ENCODE measurements at places on chromosomes 12 and 14.

DNA sequence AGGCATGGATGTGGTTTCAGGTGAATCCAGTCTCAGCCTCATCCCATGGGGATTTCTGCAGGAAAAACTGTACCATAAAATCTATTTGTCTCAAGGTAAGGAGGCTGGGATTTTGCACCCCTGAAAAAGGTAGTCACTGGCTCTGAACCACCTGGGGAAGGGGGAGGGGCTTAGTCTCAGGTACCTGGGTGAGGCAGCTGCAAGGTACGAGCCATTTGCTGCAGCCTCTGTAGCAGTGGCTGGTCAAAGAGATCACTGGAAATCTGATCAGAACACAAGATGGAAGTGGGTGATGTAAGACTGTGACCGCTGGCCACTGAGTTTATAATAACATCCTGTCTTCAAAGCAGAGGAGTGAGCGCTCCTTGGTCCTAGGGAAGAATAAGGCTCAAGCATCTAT lies 209.9 kb upstream of the NOS1 start:
- no peak for DNase-seq

GRCh38 chr12:122062832-122063693 lies 15.5 kb upstream of the MLXIP start:
- DNase-seq, result peak; percentile 75

DNA sequence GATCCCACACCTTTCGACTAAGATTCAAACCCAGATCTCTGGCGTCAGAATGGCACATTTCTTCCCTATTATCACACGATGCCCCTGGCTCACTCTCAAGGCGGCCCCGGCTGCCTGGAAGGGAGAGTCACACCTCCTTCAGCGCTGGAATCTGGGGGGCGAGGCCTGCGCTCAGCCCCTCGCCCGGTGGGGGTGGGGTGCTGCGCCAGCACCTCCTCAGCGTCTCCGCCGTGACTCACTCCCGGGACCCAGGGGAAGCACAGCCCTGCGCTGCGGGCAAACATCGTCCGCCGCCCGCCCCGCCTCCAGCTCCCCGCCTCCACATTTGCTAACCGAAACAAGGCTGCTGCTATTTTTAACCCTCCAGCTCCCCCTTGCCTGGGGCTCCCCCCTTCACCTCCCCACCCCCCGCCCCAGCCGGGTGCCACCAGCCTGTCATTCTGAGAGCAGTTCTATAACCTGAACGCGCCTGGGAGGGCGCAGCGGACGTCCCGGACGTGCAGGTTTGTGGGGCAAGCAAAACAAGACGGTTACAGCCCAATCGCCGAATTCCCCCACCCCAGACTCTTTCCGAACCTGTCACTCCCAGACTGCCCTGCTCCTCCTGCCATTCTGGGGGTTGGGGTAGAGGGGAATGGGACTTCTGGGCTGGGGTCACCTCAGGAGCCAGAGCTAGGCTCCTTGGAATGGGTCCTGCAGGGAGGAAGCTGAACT lies 6.7 kb downstream of the HDAC7 start:
- DNase-seq, result peak; percentile 85

DNA sequence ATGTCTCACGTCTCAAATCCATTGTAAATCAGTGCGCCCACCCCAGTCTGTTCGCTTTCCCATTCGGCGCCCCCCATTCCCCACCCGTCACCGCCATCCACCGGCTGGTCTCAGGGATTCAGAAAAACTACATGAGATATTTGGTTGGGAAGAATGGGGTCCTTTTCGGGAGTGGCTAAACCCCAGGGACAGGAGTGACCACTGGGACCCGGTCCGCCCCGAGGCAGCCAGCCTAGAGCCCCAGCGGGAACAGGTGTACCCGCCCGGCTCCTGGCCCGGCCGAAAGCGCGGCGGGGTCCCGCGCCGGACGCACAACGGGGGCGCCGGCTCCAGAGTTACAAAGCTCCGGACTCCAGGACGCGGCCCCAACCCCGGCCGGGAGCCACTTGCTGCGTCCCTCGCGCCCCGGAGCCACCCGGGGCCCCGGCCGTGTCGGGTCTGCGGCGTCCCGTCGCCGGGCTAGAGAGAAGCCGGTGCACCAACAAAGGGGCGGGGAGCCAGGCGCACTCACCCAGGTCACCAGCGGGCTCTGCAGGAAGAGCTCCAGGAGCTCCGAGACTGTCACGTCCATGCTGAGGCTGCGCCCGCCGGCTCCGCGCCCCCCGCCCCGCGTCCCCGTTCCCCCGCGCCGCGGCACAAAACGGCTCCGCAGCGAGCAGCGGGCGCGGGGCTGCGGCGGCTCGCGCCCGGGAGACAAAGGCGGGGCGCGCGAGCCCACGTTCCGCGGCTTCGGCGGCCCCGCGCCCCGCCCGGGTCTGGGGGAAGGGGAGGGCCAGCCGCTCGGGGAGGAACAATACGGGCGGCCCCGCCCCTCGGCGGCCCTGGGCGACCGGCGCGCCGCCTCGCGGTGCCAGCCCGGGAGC lies at the start of gene CCDC88C:
CCDC88C (minus strand) TSS at position 701 of the 863 bp plus-strand sequence; CDS start at position 571, 130 bp downstream.
- DNase-seq, result no peak

DNA sequence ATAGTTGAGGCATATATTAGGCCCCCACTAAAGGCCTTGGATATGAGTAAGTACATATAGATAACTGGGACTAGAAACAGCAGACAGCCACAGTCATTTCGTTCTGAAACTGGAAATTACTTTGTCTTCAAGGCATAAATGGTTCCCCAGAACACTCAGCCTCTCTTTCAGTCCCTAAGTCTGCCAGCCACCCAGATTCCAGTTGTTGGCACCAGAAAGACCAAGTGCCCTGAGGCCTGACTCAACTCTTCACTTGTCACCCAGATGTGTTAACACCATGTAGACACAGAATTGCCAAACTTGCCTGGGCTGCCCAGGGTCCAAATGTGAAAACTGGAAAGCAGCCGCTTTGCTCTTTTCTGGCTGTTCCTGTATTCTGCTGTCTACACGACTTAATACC lies 3.0 kb upstream of the LGALS3 start:
- DNase-seq, result no peak

DNA sequence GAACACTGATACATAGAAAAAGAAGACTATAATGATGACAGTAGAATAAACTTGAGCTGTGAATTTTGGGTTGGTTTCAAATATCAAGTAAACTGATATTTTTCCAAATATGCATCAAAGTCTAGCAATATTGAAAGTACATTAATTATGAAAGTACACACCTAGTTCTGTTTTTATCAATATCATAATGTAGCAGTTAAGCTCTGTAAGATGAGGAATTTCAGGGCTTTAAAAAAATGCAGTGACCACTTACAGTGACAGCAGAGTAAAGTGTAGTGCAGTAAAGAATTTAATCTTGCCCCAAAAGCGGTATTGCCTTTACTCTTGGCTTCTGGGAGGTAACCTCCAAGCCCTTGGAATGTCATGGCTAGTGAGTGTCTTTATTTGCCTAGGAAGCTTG lies 102.9 kb upstream of the ABCD2 start:
- no peak for DNase-seq

- DNase-seq, result no peak
These were observed 8.2 kb upstream of the SERPINA11 start for GRCh38 chr14:94460631-94461416.

DNA sequence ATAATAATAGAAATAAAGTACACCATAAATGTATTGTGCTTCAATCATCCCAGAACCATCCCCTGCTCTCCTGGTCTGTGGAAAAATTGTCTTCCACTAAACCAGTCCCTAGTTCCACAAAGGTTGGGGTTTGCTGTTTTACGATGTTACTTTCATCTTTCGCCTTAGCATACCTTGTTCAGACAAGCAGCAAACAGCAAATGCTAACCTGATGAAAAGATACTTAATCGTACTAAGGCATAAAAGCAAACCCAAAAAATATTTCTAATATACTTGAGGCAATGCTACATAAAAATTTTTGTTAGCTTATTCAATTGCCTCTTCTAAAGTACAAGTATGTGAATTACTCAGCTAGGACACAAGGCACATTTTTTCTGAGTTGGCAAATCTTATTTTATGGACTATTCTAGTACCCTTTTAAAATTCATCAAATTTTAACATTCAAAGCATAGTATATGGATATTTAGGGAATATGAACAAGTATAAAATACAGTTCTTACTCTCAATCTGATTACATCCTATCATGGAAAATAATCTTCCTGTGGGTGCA lies 97.1 kb upstream of the PLEKHG7 start:
- no peak for DNase-seq

DNA sequence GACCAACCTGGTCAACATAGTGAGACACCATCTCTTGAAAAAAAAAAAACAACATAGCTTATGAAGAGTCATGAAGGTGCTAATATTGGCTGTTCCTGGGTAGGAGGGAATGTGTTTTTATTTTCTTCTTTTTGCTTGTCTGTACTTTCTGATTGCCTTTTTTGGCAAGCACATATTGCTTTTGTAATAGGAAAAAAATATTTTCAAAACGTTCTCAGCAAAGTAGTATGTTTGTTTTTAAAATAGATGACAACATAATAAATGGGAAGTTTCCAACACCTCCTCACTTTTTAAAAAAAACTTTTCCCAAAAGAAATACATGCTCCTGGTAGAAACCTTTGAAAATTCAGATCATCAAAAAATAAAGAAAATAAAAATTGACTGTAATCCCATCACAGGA lies 20.9 kb downstream of the FOS start:
- no peak for DNase-seq

DNA sequence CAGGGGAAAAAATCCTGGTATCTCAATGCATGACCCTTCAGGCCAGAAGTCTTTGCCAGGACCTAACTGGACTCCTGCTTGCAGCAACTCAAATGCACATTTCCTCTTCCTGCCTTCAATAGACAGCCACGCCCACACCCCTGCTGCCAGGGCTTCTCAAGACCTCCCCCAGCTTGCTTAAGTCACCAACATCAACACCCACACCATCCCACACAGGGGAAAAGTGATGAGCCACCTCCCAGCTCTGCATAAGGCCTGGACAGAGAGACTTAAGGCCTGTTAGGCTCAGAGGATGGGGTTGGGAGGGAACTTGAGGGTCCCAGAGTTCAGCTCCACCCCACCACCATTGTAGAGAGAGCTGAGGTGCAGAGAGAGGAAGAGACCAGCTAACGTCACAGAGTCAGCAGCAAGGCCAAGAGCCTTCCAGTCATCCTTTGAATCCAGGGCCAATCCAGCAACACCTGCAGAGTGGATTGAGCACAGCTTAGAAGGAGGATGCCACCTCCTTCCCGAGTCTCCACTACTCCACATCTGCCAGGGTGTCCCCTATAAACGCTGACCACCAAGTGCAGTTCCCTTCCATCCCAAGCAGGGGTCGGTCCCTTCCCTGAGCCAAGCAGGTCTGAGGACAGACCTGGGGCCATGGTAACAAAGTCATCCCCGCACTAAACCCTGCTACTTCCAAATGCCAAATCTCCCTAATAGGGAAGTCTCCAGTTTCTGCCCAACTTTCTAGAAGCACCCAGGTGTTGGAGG lies 50.0 kb downstream of the KDM2B start:
- DNase-seq, result peak; percentile 84

GRCh38 chr12:68807576-68808387 lies at the start of gene MDM2:
Gene MDM2 (plus strand): TSS chr12:68808177. CDS start chr12:68808478, 301 bp downstream.
- DNase-seq, result peak; percentile 83

- DNase-seq, result no peak
These were observed 94.3 kb downstream of the FUT8 start for GRCh38 chr14:65506801-65507200.

- DNase-seq, result no peak
These were observed 16.2 kb upstream of the KCNK13 start for GRCh38 chr14:90045616-90046015.

DNA sequence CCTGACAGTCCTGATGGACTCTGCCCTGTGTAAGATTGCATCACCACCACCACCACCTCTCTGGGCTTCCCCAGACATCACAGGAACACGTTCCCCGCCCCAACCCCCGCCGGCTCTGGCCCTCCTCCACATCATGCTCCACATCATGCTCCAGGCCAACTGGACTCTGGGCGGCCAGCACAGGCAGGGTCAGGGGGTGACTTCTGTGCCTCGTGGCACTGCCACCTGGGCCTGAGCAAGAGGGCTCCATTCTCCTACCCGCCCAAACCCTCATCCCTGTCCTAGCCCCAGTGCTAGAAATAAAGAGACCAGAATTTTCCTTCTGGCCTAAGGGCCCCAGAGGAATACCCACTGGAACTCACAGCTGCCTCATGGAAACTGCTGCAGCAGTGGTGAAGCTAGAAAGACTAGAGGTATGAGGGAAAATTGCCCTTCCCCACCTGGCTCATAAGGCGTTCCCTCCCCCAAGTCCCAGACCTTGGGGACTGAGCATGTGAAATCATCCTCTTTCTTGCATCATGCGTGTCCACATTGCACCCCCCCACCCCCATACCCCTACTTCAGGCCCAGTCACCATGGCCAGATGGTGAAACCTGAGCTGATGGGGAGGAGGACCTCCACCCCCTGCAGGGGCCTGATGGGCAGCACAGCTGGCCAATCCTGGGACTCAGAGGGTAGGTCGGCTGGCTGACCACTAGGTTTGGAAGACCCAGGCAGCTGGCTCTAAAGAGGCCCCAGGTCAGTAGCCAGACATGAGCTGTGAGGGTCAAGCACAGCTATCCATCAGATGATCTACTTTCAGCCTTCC lies at the start of gene INHBE:
INHBE (plus strand) TSS at position 742 of the 808 bp plus-strand sequence. CDS start 230 bp downstream, outside the sequence.
- DNase-seq, result peak; percentile 86

GRCh38 chr12:131194166-131194565 lies 240.5 kb downstream of the ADGRD1 start:
- DNase-seq, result no peak

- peak; percentile 96 for DNase-seq
These were observed 22.0 kb upstream of the CDK17 start for GRCh38 chr12:96422192-96422591.

DNA sequence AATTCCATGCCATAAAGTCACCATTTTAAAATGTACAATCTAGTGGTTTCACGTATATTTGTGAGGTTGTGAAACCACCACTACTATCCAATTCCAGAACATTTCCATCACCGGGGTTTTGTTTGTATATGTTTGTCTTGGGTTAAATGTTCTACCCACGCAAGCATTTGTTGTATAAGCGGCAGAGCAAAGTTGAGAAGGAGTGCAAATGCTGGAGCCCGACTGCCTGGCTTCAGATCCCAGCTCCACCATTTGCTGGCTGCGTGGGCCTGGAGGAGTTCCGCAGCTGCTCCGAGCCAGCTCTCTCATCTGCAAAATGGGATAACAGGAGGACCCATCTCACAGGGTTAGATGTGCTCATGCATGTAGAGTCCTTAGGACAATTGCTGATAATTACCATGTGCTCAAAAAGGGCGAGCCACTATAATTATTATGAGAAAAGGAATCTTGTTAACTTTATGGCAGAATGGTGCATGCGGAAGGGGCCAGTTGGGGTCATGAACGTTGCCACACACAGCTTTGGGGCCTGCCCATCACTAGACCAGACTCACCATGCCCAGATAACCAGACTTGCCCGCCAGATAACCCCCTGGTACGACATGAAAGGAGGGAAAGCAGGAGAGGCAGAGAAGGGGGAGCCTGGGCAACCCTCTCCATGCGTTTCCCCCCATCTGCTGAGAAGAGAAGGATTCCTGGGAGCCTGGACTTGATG lies 6.4 kb downstream of the ACTN1 start:
- no peak for DNase-seq

- DNase-seq, result no peak
These were observed 74.0 kb downstream of the PCNX1 start for GRCh38 chr14:70981000-70981952.

Data from fibroblast of mammary gland (primary cell).